Adipose tissue (tissue), 3 donors: ENCODE measurements at places on chromosomes 6 and 20. TPM values are rescaled to one million over a fixed set of nuclear protein-coding genes. Genes with fewer than 3 reads are reported as not detected.

Gene GPSM3
- polyA plus RNA-seq: 27.7 TPM

Gene CST8
- not detected for polyA plus RNA-seq

Gene NR2E1
- 0.02 TPM for polyA plus RNA-seq

Gene NHSL1
- polyA plus RNA-seq: 1.5 TPM

Gene MAP3K7
- polyA plus RNA-seq: 10.1 TPM

Gene FOXC1
- 7.3 TPM for polyA plus RNA-seq

Gene TAAR9
- polyA plus RNA-seq: not detected
